ENCODE measurements at places on chromosomes 11 and 22.
A peak's percentile ranks its signal among the peaks of the same experiment; 100 is the strongest.

DNA sequence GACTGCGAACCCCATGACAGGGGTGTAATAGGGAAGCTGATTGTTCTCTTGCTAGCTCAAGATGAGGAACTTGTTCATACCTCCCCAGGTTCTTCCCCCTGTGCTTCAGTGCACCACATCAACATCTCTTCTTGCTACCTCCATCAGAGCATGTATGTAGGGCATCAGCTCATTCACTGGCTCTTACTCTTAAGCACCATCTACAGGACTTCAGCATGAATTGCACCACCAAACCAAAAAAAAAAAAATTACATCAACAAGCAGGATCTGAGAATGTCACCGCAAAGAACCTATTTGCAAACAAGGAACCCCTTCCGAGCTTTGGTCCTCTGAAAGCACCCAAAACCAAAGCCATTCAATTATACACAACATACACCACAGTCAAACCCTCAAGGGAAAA lies 2226.5 kb upstream of the RAG2 start:
- DNase-seq, result peak; percentile 19

DNA sequence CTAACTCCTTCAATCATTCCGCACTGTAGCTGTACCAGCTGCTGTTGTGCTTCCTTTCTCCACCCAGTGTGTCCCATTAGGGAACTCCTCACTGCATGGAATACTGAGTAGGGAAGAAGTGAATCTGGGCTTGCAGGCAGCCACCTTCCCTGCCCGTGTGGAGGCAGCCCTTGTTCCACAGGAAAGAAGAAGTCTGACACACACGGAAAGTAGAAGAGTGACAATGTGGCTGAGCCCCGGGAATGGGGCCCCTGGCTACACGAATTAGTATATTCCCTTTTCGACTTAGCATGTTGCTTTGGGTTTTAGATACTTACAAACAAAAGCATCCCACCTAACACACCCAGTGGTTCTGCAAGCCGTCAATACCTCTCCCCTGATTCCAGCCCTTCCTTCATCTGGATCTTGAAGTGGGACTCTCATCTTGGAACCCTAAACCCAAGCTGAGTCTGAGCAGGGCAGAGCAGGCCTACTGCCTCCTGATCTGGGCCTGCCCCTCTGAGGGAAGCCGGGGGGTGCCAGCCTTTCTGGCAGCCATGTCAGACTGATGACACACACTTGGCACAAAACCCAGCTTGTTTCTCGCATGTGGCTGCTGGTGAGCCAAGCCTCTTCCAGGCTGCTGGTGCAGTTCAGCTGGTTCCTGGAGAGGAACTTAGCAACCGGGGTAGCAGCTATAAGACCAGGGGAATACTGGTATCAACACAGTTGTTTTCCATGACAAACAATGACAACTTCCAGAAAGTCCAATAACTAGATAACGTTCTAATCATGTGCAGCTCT lies 71.6 kb downstream of the C11orf58 start:
- DNase-seq, result no peak

- peak; percentile 81 for DNase-seq
Observed at GRCh38 chr11:363948-364761, 5.1 kb upstream of the B4GALNT4 start.

- no peak for DNase-seq
Observed at GRCh38 chr11:111044751-111045406, 200.6 kb upstream of the POU2AF2 start.

DNA sequence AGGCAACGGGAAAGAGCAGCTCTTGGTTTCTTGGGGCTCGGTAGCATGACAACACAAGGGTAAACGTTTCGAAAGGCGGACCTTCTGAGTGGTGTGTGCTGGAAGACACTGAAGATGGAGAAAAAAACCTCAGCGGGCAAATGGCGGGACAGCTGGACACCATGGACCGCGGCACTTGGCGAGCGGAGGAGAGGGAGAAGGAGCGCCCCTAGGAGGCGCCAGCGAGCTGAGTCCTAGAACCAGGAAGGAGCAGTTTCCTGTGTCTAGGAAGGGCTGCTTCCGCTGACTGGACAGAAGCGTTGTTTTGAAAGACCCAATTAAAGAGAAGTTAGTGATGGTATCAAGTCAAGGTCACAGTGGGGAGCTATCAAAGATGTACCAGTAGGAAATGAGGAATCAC lies 44.0 kb upstream of the OPCML start:
- peak; percentile 6 for DNase-seq

- DNase-seq, result no peak
Observed at GRCh38 chr22:32674925-32675825, 126.3 kb upstream of the TIMP3 start.

DNA sequence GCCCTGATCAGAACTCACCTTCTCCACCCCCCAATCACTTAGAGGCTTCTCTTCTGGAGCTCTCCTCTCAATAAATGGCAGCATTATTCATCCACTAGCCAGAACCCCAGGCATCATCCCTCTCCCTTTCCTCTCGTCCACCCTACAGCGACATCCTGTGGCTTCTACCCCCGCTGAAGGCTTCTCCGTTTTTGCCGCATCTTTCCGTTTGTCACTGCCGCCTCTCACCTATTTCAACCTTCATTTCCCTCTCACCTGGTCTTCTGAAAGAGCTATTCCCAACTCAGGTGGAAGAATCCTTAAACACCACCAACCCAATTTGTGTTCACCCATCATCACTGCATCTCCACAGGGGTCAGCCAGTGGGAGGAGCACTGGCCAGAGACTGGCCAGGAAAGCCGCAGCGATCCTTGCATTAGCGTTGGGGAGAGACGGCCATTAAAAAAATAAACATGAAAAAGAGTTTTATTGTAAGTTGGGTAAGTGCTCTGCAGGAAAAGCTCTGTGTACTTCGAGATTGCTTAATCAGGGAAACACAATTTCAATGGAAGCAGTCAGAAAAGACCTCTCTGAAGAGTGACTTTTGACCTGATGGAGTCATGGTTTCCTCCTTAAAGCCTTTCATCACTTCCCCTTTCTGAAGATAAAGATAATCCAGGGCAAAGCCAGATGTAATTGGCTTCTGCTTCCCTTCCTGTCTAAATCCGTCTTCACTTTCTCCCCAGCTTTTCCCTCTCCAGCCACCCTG lies 36.7 kb downstream of the SPATA19 start:
- no peak for DNase-seq

- DNase-seq, result peak; percentile 67
Observed at GRCh38 chr11:20873054-20873453, 203.7 kb downstream of the NELL1 start.

DNA sequence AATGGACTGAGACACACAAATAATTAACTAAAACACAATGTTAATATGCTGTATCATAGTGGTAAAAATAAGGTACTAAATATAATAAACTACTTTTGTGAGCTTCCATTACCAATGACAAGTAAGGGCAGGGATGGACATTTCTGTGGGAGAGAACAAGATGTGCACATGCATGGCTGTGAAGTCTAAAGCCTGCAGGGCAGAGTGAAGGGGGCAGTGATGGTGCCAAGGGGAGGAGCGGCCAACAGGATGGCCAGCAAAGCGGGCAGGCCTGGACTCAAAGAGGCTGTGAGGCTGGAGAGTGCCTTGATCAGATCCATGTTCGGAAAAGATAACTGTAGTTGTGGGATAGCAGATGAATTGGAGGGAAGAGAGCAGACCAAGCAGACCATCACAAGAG lies 12.5 kb downstream of the DESI1 start:
- DNase-seq, result no peak

DNA sequence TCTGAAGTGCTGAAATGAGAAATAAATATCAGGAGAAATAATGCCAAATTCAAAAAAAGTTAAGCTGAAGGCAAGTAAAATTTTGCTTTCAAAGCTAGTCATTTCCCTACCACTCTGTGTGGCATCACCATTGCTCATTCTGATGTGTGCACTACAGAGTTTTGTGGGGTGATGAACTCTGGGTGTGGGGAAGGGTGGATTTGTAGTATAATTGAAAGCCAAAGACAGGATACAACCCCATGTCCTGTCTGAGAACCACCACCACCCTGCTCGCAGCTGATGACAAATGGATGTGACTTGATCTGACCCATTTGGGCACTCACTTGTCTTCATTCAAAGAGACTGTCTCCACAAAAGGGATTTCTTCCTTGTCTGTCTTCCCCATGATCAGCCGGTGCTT lies 19.3 kb upstream of the TMEM9B start:
- no peak for DNase-seq

GRCh38 chr22:31530823-31531195 lies 34.5 kb downstream of the SFI1 start:
- no peak for DNase-seq

DNA sequence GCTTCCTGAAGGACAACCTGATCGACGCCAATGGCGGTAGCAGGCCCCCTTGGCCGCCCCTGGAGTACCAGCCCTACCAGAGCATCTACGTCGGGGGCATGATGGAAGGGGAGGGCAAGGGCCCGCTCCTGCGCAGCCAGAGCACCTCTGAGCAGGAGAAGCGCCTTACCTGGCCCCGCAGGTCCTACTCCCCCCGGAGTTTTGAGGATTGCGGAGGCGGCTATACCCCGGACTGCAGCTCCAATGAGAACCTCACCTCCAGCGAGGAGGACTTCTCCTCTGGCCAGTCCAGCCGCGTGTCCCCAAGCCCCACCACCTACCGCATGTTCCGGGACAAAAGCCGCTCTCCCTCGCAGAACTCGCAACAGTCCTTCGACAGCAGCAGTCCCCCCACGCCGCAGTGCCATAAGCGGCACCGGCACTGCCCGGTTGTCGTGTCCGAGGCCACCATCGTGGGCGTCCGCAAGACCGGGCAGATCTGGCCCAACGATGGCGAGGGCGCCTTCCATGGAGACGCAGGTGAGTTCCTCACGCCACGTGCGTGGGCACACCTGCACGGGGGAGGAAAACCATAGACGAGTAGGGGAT lies 1.5 kb downstream of the BCR start:
- DNase-seq, result peak; percentile 21

GRCh38 chr11:118152552-118153471 lies at the start of gene SCN4B:
Gene SCN4B (minus strand): TSS chr11:118152823. CDS start chr11:118152673, 150 bp downstream.
- DNase-seq, result peak; percentile 21

DNA sequence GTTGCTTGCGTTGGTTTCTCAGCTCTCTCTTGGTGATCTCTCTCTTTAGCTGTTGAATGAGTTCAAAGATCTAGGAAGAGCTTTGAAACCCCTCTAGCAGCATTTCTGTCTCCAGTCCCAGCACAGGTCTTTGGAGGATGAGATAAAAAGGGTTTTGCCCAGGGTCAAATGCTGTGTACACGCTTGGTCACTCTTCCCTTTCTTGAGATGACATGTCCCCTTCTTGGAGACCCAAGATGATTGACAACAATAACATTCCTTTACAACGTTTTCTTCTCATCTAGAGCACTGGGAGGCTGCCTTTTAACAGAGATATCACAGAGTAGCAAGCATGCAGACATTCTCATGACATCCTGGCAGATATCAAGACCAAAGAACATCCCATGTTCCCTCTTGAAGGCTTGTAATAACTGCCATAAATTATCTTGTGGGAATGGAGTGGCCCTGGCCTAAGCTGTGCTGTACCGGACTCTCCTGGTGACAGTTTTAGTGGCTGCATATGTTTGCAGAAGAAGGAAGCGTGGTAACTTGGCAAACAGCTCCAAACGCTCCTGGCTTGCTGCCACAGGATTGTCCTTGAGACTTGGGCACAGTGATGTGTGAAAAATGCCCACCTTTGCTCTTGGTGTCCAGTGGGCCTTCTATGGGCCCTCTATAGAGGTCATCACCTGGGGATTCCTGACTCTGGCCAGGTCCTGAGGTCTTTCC lies 107.8 kb downstream of the PTPRJ start:
- no peak for DNase-seq

Measured in hematopoietic multipotent progenitor cell treated with erythropoietin and hydrocortisone succinate and interleukin-3 and kit ligand, for 6 days (in vitro differentiated cells).